H9 (cell line): ENCODE measurements at places on chromosomes 13 and 19.

DNA sequence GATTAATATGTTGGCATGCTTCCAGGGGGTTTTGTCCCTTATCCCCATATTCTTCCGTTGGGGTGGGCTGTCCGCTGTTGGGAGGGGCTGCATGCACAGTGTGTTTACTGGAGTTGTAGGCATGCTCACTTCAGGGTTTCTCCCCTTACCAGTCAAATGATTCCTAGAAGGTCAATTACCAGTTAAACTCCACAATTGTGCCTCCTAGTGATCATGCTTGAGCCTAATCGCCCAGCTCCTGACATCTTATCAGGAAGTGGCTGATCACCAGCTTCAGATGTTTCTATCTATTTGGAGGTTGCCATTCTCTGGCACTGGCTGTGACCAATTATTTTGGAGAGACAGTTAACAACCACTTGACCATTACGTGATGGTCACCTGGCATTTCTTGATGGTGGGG lies 1090.0 kb downstream of the SLITRK5 start:
- H3K27ac ChIP-seq, result no peak overlapping the region
- DNase-seq, result peak; percentile 26
- no peaks in the 10 kb centered on the region for H3K4me1 ChIP-seq
- no peaks in the 10 kb centered on the region for H3K27me3 ChIP-seq
- no peaks in the 10 kb centered on the region for H3K36me3 ChIP-seq

DNA sequence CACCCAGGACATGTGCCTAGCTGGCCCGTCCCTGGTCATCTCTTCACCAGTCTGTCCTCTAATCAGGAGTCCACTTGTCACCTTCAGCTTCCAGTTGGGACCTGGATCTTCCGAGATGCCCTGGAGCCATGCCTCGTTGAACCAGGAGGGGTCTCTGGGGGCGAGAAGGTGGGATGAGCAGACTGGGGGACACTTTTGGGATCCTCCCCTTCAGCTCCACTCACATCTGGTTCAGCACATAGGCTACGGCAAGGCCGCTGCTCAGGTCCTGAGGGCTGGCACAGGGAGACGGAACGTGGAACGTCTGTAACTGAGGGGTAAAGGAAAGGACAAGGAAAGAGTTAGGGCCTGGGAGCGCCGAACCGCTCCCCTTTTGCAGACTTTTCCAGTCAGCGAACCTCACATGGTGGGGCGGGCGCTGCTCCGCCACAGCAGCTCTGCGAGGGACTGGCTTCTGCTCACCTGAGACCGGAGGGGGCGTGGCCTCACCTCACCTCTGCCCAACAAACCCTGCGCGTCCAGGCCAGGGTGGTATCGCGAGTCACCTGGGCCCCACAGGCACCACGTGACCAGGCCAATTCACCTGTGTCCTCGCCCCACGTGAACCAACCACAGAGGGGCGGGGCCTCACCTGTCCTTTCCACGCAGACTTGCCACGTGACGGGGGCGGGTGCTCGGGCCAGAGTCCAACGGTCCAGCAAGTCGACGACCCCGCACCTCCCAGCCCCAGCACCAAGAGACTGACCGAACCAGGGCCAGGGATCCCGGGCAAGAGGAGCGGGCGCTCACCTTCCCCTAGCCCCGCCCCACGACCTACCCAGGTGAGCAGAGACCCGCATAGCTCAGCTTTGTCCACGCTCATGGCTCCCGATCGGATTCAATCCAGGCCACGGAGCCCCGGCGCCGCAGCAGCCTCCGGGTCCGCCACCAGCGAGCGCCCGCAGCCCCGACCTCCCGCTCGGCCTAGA lies at the start of gene HOOK2:
TSS of gene HOOK2 (minus strand) at position 965 of the 968 bp plus-strand sequence. CDS start at position 862, 103 bp downstream.
- no peak within 1 kb of the TSS for H3K27ac ChIP-seq
- peaks cover 19% of the 10 kb centered on the region for H3K36me3 ChIP-seq
- H3K27me3 ChIP-seq, result no peaks in the 10 kb centered on the region
- DNase-seq, result peak; percentile 98

DNA sequence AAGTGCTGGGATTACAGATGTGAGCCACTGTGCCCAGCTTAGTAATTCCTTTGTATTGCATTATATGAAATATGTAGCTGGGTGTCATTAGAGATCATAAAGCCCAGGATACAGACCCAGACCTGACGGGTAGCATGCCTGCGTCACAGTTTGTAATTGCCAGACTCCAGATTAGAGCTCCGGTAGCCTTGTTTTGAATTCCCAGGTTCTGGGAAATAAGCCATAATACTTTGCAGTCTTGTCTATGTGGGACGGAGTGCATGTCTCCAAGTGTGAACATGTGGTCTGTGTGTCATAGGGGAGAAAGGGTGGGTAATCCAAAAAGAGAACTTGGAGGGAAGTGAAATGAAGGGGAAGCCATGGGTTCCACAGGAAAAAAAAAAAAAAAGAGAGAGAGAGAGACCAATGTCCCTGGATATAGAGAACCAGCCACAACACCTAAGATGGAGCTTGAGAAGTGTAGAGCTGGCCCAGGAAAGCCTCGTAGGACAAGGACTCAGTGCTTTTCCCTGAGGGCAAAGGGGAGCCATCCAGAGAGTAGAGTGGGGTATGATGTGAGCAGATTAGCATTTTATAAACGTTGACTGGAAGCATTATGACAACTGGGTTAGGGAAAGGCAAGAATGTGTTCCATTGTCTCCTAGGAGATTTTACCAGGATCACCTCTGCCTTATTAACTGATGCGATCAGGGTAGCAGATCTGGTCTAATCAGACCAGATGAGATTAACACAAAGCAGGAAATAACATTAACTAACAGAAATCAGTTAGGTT lies 2.6 kb downstream of the ZSCAN4 start:
- no peaks in the 10 kb centered on the region for H3K27me3 ChIP-seq
- H3K4me1 ChIP-seq, result peaks cover 3% of the 10 kb centered on the region; the same call in 1 of the 2 replicates
- no peak overlapping the region for H3K4me3 ChIP-seq
- H3K36me3 ChIP-seq, result no peaks in the 10 kb centered on the region
- H3K27ac ChIP-seq, result no peak overlapping the region

DNA sequence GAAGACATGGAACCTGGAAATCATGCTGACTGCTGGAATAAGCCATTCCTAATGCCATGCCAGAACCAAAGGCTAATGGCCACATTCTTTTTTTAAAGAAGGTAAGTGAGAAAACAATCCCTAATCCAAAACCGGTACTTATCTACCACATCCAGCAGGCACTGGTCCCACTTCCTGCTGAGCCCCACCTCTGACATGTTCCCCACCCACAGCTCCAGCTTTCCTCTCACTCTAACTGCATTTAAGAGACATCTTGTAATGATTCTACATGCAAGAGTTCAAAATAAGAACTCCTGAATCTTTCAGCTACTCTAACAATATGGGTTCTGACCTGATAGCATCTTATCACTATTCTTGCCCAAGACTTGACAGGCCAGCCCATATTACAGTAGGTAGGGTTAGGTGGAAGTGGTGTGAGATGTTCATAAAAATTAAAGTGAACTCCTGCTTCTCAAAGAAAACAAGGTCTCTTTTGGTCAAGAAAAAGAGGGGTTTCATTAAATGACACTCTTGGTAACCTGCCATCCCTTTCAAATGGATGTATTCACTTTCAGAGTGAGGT lies 41.9 kb downstream of the N4BP2L2 start:
- H3K4me1 ChIP-seq, result no peaks in the 10 kb centered on the region
- no peak overlapping the region for H3K4me3 ChIP-seq
- no peaks in the 10 kb centered on the region for H3K27me3 ChIP-seq

DNA sequence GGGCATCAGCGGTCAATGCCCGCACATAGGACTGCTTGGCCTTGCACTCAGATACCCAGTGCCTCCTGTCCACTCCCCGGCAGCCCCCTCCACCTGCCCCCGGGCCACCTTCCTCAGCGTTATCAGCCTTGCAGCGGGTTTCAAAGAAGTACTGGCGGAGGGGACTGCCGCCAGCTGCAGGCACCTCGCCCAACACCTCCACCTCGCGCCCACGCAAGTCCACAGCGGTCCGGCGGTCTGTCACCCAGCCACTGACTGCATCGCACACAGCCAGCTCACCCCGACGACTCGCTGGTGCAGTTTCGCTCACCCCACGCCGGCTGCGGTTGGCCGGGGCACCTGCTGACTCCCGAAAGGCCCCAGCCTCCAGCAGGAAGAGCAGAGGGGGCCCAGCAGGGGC lies 3.2 kb downstream of the NTF4 start:
- no peak overlapping the region for H3K27ac ChIP-seq
- H3K27me3 ChIP-seq, result peaks cover 16% of the 10 kb centered on the region; the same call in 1 of the 2 replicates
- H3K36me3 ChIP-seq, result no peaks in the 10 kb centered on the region
- H3K4me3 ChIP-seq, result no peak overlapping the region

DNA sequence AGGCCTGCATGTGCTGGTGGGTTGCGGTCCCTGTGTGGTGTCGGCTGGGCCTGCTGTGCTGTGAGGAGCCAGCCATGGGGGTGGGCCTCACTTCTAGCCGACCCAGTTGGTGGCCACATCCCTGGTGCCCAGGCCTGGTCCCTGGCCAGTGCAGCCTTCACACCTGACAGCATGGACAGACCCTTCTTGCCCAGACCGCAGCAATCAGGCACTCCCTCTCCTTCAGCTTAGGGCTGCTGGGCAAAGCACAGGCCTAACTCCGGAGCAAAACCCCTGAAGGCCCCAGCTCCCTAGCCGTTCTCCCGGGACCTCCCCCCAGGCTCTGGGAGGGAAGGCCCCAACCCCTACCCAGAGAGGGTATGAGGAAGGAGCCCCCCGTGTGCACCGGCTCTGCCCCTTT lies 6.6 kb upstream of the MCF2L start:
- H3K27ac ChIP-seq, result no peak overlapping the region
- H3K4me3 ChIP-seq, result no peak overlapping the region
- no peak for DNase-seq
- no peaks in the 10 kb centered on the region for H3K27me3 ChIP-seq

GRCh38 chr19:1213391-1214286 lies 8.1 kb downstream of the STK11 start:
- H3K27me3 ChIP-seq, result no peaks in the 10 kb centered on the region
- no peak overlapping the region for H3K27ac ChIP-seq
- H3K4me1 ChIP-seq, result no peaks in the 10 kb centered on the region
- DNase-seq, result no peak

DNA sequence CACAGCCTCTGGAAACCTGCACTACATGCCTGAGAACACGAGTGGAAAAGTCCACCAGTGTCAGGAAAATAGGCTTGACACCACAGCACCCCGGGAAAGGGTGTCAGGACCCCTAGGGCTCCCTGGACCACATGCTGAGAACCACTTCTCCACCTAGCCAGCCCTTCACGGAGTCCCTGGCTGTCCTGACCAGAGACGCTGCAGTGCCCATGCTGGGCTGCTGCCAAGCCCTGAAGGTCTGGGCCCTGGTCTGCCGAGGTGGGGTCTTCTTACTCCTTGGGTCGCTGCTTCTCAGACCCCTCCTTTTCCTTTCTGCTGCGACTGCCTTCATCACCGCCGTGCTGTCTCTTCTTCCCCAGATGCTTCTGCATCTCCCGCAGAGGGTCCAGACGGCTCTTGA lies 3.0 kb downstream of the LENG1 start:
- H3K4me1 ChIP-seq, result no peaks in the 10 kb centered on the region
- H3K27ac ChIP-seq, result no peak overlapping the region
- DNase-seq, result no peak
- H3K36me3 ChIP-seq, result peaks cover 32% of the 10 kb centered on the region
- H3K27me3 ChIP-seq, result no peaks in the 10 kb centered on the region

- no peaks in the 10 kb centered on the region for H3K27me3 ChIP-seq
- H3K4me3 ChIP-seq, result peak overlapping the region; percentile 89
- no peak overlapping the region for H3K27ac ChIP-seq
- no peaks in the 10 kb centered on the region for H3K36me3 ChIP-seq
Measured at GRCh38 chr19:40286235-40286970, 1.3 kb upstream of the AKT2 start.

DNA sequence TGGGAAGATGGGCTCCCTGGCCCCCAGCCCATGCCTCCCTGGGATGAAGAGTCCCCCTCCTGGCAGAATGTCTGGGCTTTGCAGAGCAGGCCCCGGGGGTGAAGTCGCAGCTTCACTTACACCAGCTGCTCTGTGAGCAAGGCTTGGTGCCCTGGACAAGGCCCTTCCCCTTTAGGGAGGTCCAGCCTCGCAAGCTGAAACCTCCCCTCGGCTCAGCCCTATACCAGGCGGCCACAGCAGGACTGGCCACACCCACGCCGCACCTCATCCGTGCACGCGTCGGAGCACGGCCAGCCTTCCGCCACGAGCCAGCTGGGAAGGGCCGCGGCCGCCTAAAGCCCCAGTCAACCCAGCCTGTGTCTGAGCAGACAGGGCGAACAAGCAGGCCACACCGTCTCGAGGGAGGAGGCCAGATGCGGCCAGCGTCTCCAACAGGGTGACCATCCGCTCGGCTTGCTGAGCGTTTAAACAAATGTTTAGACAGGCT lies 83.2 kb upstream of the MCF2L start:
- H3K36me3 ChIP-seq, result no peaks in the 10 kb centered on the region; the same call in 2 of the 3 replicates
- no peaks in the 10 kb centered on the region; the same call in 1 of the 2 replicates for H3K27me3 ChIP-seq
- H3K27ac ChIP-seq, result no peak overlapping the region
- DNase-seq, result peak; percentile 95
- H3K4me3 ChIP-seq, result no peak overlapping the region; the same call in 1 of the 2 replicates
- no peaks in the 10 kb centered on the region for H3K4me1 ChIP-seq
